Stimulated activated CD4-positive, alpha-beta T cell treated with anti-CD3 and anti-CD28 coated beads, Interleukin-4, amount 100 ng/mL, for 24 hours (primary cell): ENCODE measurements at places on chromosomes 12 and 14.

DNA sequence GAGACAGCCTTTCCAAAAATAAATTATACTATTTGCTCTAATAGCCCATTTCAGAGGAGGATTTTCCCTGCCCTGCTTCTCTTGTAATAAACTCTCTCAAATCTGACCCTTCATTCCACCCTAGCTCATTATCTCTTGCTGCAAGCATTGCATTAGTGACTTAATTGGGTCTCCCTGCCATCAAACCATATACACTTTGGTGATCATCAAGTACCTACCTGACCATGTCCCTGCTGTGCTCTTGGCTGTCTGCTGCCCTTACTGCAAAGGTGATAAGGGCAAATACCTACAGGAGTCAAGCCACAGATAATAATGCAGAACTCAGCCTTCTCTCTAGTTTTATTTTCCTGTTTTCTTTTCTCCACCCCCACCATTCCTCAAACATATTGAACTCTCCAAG is 88.4 kb downstream of the LIN7A start:
- DNase-seq: no peak

- no peak for DNase-seq
Observed at GRCh38 chr12:111190741-111191526, 178.0 kb downstream of the PHETA1 start.

DNA sequence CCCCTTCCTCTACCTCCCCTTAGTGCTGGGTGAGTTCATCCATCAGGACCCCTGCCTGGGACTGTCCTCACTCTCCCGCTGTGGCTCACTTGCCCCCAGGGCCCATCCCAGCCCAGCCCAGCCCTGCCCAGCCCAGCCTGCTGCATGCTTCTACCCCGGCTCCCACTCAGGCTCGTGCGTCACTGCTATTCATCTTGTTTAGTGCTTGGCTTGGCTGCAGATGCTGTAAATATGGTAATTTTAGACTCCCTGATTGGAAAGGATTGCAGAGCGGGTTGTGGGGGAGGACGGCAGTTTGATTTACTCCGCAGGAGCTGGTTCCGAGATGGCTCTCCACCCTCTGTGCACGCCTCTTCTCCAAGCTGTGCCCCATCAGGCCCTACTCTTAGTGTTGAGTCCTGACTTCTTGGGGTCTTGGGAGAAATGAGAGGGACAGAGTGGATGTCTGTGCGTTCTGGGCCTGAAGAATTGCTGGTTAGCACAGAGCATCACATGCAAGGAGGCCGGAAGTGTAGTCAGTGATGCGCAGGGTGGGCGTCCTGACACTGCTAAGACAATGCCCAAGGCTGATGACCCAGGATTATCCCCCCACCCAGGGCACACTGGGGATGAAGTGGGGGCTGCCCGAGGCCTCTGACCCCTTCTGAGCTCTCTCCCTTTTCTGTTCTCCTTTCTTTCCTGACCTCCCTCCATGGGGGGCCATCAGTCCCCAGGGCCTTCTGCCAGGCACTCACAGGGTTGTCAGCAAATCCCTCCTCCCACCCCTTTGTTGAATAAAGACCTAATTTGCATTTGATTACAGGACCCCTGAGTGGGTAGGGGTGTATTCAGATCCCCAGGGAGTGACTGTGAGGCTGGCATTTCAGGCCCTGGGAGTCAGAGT is 244.4 kb downstream of the ZFP36L1 start:
- DNase-seq: no peak

DNA sequence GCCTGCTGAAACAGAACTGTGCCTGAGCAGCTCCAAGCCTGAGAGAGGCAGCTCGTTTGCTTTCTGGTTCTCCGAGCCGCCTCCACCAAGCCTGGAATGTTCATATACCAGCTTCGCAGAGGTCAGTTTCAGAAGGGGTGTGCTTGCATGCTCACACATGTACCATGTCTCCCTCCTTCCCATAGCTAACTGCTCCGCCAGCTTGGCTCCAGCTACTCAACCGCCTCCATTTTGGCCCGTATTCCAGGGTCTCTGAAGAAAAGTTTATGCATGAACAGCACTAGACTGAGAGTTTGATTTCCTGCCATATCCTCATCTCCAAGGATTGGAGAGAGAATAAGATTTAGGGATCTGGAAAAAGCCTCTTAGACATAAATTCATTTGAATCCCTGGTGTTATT is 103.7 kb downstream of the SMOC1 start:
- DNase-seq: no peak

DNA sequence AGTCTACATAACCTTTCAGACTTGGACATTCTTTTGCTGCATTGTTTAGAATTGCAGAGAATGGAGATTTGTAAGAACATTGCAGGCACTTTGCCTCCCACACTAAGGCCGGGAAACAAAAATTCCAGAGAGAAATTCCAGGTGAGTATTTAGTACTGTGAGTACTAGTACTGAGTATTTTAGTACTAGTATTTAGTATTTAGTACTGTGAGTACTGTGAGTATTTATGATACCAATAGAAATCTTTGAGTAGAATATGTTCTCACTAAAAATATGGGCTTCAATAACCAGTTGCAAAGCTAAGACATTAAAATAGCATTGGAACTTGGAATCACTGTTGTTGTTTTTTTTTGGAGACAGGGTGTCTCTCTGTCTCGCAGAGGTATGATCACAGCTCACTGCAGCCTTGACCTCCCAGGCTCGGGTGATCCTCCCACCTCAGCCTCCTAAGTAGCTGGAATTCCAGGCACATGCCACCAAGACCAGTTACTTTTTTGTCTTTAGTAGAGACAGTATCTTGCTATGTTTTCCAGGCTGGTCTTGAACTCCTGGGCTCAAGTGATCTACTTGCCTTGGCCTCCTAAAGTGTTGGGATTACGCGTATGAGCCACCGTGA is 5.3 kb upstream of the HAUS4 start:
- DNase-seq: no peak

GRCh38 chr14:92513204-92513965 is at the start of gene RIN3:
TSS of gene RIN3 (plus strand) at chr14:92513781. CDS start at chr14:92513933, 152 bp downstream.
- DNase-seq: peak; percentile 29

DNA sequence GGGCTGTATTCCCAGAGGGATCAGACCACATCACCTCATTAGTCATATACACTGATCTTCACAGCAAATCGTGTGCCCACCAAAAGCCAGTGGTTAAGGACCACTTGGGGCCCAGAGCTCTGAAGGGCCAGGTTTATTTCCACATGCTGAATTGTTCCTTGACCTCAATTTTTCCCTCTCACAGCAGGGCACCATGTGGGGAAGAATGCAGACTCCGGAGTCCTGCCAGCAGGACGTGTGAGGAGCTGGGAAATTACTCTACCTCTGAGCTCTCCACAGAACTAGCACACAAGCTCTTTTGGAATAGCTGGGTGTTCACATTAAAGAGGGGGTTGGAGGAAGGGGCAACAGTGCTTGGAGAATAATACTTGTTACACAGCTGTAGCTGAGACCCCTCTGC is 57.6 kb upstream of the SEL1L start:
- DNase-seq: no peak

DNA sequence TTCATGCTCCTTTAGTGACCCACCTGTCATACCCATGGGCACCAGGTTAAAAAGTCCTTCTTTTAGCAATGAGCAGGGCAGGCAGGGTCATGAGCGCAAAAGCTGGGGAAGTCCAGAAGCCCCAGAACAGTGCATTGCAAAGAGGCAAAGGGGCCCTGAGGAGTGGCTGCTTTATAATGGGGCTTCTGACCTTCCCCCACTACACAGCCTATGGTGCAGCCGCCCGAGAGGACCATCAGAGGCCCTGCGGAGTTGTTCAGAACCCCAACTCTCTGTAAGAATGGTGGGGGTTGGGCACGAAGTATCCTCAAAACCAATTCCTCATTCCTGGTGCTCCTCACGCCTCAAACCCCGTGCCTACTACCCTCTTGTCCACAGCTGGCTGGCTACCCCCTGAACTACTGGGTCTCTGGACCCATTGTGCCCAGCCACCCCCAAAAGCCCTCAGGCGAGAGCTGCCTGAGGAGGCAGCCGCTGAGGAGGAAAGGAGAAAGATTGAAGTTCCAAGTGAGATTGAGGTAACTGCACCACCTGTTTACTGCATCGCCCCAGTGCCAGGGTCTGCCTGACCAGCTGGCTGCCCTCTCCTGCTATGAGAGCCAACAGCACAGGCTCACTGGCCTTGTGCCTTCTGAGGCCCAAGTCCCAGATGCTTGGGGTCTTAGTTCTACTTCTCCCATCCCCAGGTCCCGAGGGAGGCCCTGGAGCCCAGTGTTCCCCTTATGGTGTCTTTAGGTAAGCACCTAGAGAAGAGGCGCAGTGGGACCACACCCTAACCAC is 6.7 kb downstream of the REC8 start:
- no peak for DNase-seq

DNA sequence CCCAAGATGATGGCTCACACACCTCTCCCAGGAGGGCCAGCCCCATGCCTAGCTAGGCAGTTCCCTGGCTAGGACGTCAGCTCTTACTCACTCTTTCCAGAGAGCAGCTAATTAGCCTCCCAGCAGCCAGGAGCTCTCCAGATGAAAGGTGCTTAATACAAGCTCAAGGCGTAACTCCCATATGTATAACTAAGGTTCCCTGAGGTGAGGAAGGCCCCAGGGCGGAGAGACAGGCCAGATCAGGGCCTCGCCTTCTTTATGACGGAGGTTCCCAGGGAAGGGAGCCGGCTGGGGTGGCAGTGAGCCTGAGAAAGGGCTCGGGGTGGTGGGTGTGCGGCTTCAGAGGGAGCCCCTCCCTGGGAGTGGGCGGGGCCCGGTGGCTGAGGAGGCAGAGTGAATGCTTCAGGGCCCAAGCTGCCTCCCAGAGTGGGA is 26.4 kb upstream of the ZFP36L1 start:
- DNase-seq: peak; percentile 52

- no peak for DNase-seq
Observed at GRCh38 chr12:9977916-9978315, 6.7 kb downstream of the CLEC12A start.

GRCh38 chr14:22375321-22375930 is 213.6 kb downstream of the DAD1 start:
- DNase-seq: no peak

DNA sequence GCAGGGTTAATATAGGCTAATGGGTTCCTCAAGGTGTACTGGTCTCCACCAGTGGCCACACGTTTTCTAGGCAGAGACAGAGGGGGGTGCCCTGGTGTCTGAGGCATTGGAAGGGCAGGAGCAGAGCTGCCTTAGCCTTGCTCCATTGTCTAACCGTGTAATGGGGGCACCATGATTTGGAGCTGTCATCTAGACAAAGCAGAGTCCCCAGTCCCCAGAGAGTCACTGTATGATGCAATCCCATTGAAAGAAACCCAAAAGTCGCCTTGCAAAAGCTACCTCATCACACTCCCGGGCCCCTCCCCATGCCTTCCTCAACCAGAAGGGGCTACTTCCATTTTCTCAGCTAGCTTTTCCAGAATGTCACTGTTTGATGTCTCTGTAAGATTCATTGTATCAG is 487.1 kb downstream of the AACS start:
- DNase-seq: no peak

DNA sequence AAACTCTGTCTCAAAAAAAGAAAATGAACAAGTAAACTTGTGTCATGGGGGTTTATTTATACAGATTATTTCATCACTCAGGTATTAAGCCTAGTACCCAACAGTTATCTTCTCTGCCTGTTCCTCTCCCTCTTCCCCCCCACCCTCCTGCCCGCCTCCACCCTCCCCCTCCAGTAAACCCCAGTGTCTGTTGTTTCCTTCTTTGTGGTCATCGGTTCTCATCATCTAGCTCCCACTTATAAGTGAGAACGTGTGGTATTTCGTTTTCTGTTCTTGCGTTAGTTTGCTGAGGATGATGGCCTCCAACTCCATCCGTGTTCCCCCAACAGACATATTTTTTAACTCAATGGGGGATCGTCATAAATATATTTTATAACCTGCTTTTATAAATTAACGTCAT is 12.3 kb downstream of the IL31 start:
- DNase-seq: no peak

DNA sequence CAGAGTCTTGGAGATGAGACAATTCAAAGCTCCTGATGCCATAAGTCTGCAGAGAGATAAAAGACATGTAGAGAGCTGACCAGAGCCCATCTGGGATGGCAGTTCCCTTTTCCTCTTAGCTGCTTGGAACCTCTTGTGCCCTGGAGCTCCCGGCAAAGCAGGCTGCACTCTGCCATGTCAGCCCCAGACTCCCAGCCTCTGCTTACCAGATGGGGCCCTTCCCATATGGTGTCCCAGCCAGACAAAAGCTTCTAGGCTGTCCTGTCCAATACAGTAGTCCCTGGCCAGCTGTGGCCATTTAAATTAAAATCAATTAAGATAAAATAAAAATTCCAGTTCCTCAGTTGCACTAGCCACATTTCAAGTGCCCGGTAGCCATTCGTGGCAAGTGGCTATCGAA is 303.9 kb downstream of the TTC6 start:
- DNase-seq: no peak

GRCh38 chr14:87960013-87960787 is 32.8 kb downstream of the GALC start:
- no peak for DNase-seq

- no peak for DNase-seq
Observed at GRCh38 chr12:10042167-10042566, 11.7 kb downstream of the CLEC9A start.

DNA sequence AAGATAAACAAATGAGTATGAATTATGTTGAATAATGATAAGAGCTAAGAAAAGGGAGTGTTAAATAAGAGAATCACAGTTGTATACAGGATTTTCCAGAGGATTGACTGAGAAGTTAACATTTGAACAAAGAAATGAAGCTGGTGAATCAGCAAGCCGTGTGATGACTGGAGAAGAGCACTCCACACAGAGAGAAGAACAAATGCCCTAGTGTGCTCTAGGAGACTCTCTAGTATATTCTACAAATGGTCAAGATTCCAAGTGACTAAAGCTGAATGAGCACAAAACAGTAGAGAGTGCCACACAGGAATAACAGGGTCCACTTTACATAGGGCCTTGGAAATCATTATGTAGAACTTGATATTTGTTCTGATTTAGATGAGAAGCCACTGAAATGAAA is 587.1 kb upstream of the ATXN7L3B start:
- no peak for DNase-seq

GRCh38 chr12:129903092-129903945 is 506 bp downstream of the TMEM132D start:
- no peak for DNase-seq

DNA sequence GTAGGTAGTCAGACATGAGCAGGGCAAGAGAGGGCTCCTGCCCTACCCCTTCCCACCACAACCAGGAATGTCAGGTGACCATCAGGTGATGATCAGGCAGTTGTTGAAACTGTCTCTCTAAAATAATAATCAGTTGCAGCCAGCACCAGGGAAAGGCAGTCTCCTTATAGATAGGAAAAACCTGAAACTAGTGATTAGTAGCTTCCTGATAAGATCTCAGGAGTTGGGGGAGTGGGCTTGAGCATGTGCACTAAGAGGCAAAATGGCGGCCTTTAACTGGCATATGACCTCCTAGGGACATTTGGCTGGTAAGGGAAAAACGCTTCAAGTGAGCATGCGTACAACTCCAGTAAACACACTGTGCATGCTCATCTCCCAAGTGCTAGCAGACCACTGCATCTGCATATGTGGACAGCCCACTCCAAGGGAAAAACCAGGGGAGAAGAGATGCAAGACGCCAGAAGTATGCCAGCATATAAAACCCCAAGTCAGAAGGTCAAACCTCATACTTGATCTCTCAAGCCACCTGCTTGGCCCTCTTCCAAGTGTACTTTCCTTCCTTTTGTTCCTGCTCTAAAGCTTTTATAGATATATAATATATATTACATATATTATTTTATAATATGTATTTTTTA is 37.1 kb downstream of the TGFB3 start:
- DNase-seq: no peak
